Cardiac muscle cell (in vitro differentiated cells and primary cell): ENCODE measurements at places on chromosomes 4 and X.

DNA sequence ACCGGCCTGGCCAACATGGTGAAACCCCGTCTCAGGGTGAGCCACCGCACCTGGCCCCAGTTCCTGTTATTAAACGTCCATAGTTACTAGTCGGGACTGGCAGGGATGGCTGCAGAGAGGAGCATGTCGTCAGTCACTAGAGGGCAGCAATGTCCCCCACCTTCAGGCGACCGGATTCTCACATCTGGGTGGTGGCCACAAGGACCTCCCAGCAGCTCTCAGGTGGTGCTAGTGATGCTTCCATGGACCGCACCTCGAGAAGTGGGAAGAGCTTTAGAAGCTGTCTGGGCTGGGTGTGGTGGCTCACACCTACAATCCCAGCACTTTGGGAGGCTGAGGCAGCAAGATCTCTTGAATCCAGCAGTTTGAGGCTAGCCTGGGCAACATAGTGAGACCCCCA, 13.3 kb upstream of the IL3RA start:
- no peaks in the 10 kb centered on the region for H3K27me3 ChIP-seq
- no peak overlapping the region for H3K27ac ChIP-seq
- no peaks in the 10 kb centered on the region for H3K4me1 ChIP-seq
- no peak overlapping the region for H3K4me3 ChIP-seq
- no peaks in the 10 kb centered on the region for H3K36me3 ChIP-seq
- peak; percentile 49 for DNase-seq

- H3K4me1 ChIP-seq: no peaks in the 10 kb centered on the region
- H3K27me3 ChIP-seq: no peaks in the 10 kb centered on the region
- no peak for DNase-seq
Measured at GRCh38 chrX:42093756-42094155, 170.4 kb upstream of the CASK start.

DNA sequence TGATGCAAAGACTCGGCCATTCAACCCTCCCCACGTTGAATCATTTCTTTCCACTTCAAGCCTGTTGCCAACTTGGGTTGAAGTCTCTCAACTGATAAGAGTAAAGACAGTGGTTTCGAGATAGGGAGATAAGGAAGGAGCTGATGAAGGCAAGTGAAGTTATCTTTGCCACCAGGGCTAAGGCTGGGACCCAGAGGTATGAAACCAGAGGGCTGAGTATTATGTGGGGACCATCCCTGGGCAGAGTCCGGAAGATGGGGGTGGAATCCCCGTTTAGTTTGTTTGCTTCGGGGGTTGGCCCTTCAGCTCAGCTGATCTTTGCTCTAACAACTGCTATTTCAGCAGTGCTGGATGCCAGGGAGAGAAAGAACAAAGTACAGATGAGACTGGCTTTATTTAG, 2.3 kb upstream of the XPNPEP2 start:
- no peak overlapping the region for H3K4me3 ChIP-seq
- H3K4me1 ChIP-seq: no peaks in the 10 kb centered on the region
- no peaks in the 10 kb centered on the region for H3K36me3 ChIP-seq
- no peak overlapping the region for H3K27ac ChIP-seq
- H3K27me3 ChIP-seq: no peaks in the 10 kb centered on the region
- DNase-seq: no peak

DNA sequence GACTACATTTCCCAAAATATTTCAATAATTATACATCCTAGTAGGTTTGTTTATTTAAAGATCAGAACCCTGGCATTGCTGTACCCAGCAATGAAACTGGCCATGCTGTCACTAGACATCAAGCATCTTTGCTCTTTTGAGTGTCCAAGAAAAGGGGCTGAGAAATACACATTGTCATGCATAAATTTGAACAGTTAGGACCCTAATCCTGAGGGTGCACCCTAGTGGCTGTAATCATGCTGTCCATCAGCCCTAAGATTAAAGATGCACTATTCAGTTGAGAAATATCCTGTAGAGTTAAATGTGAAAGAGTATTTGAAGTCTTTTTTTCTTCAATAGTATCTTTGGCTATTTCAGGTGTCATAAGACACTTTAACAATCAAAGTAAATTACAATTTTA, 108.8 kb downstream of the NFKB1 start:
- H3K36me3 ChIP-seq: peaks cover 45% of the 10 kb centered on the region
- no peaks in the 10 kb centered on the region for H3K27me3 ChIP-seq
- H3K4me1 ChIP-seq: no peaks in the 10 kb centered on the region
